ENCODE measurements at places on chromosomes 1 and 21. TPM values are rescaled to one million over a fixed set of nuclear protein-coding genes. Genes with fewer than 3 reads are reported as not detected.

- no peaks in the 10 kb centered on the region for H3K36me3 ChIP-seq
- no peaks in the 10 kb centered on the region for H3K27me3 ChIP-seq
- DNase-seq = no peak
- H3K4me3 ChIP-seq = no peak overlapping the region
These were observed 94.2 kb upstream of the SERBP1 start for GRCh38 chr1:67524143-67525052.

GRCh38 chr1:79304131-79304530 lies 297.6 kb upstream of the ADGRL4 start:
- no peaks in the 10 kb centered on the region for H3K27me3 ChIP-seq
- H3K36me3 ChIP-seq = no peaks in the 10 kb centered on the region
- no peak overlapping the region for H3K27ac ChIP-seq
- H3K4me3 ChIP-seq = no peak overlapping the region

GRCh38 chr1:71572038-71572437 lies 491.2 kb upstream of the ZRANB2 start:
- no peak overlapping the region for H3K27ac ChIP-seq
- no peaks in the 10 kb centered on the region for H3K27me3 ChIP-seq
- H3K4me1 ChIP-seq = no peaks in the 10 kb centered on the region

Gene LCE2A
- total RNA-seq = not detected

Gene NAV1
- total RNA-seq = 44.9 TPM

All from sigmoid colon (tissue), 7 donors.